Effector CD4-positive, alpha-beta T cell (primary cell): ENCODE measurements at places on chromosomes 5 and 9.

DNA sequence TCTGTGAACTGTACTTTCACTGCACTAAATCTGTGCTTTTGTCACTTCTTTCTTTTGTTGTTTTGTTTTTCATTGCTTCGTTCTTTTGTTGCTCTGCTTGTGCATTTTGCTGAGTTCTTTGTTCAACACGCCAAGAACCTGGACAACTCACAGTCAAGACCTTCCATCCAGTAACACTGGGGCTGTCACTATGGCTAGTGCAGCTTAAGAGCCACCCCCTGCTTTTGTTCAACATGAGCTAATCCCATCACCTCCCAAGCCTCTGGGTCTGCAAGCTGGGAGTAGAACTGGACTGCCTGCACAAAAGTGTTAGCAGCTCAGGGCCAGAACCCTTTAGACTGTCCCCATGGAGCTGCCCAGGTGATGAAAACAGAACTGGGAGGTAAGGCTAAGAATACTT lies 143.7 kb downstream of the SYK start:
- no peak for DNase-seq

DNA sequence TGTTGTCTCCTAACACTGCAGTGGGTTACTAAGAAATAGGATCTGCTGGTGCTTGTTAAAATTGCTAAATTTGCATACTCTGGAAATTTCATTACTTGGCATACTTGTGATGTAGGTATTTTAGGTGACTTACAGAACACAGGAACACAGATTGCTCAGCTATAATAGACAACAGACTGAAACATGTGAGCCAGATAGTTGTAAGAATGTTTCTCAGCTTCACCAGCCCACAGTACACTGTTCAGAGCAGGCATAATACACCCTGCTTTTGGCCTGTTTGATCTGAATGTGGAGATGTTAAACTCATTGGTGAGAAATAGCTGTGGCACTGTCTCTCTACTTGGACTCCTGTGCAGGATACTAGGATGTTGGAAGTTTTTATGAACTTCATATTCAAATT lies 275.7 kb downstream of the CSNK1G3 start:
- DNase-seq = no peak

GRCh38 chr5:318341-318897 lies 3.1 kb upstream of the AHRR start:
- DNase-seq = no peak

DNA sequence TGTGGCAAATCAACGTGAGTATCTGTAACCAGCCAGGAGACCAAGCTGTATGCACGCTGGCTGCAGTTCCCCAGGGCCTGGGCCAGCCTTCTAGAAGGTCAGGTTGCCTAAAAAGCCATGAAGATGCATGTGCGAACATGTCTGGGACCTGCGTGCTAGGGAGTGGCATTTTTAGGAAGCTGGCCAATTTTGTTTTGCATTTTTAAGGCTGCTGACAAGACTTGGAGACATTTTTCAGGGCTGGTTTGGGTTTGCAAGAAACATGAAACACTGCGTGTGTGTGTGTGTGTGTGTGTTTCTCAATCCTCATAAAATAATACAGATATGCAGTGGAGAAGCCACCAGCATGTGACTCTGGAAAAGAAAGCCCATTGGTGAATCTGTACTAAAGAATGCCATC lies 5.1 kb downstream of the TGFBI start:
- no peak for DNase-seq

GRCh38 chr5:120512791-120513650 lies 48.9 kb downstream of the PRR16 start:
- no peak for DNase-seq

GRCh38 chr9:136241542-136241941 lies 4.1 kb downstream of the QSOX2 start:
- no peak for DNase-seq

- DNase-seq = no peak
Measured at GRCh38 chr9:110059461-110059860, 148.5 kb downstream of the C9orf152 start.

DNA sequence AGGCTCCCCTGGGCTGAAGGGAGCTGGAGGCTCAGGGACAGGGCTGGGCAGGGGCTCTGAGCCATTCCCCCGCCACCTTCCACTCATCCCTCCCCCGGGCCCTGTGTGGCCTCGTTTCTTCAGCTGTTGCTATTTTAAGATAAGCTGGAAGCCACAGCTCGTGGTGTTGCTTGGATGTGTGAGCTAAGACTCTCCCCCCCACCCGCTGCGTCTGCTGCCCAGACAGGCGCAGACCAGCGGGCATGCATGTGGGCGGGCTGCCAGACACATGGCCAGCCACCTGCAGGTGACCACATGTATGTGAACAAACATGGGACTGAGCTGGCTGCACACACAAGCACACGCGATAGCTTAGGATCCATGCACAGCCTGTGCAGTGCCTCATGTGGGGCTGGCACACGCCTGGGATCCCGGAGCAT lies 8.7 kb downstream of the SNCB start:
- no peak for DNase-seq

DNA sequence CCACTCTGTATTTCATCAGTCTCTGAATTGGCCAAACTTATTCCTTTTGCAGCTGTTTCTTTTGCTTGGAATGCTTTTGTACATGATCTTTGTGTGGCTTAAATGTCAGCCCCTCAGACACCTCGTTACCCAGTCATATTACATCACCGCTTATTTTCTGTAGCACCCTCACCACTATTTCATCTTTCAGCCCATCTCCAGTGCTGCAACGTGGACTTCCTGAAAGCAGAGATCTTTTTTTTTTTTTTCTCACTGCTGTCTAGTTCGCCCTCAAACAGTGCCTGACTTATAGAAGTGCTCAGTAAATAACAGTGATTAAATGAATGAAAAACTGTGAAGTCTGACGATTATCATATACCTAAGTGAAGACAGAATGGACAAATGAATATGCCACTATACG lies 835 bp downstream of the SRA1 start:
- no peak for DNase-seq

DNA sequence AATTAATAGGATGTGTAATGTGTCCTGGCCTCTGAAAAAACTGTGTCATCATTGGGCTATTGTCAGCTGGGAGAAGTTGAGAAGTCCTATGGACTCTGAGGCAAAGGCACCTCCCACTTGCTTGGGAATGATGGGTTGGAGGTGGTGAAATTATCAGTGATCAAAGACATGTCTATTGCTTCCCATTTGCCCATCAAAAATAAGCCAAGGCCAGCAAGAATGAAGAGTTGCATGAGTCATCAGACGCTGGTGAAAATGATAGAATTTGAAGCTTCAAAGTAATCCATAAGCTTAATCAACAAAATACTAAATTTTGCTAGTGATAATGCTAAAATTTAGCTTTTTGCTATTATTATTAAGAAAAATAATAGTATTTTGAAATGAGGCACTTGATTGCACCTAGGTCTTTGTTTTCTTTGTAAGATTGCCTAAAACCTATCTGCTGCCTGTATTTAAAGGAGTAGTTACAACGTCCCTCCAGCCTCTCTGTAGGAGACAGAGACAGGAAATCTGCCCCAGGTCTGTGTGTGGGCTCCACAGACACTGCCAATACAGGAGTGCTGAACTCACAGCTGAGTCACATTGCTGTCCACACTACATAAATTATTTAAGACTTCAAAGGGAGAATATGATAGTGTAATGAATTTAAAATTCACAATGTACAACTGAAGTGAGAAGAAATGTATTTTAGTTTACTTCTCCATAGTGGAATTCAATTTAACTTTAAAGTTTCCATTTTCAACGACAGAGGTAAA lies 48.4 kb upstream of the APC start:
- no peak for DNase-seq

- no peak for DNase-seq
Measured at GRCh38 chr9:4375424-4376200, 75.7 kb upstream of the GLIS3 start.

GRCh38 chr9:118418887-118419565 lies 714.8 kb downstream of the TLR4 start:
- DNase-seq = no peak

DNA sequence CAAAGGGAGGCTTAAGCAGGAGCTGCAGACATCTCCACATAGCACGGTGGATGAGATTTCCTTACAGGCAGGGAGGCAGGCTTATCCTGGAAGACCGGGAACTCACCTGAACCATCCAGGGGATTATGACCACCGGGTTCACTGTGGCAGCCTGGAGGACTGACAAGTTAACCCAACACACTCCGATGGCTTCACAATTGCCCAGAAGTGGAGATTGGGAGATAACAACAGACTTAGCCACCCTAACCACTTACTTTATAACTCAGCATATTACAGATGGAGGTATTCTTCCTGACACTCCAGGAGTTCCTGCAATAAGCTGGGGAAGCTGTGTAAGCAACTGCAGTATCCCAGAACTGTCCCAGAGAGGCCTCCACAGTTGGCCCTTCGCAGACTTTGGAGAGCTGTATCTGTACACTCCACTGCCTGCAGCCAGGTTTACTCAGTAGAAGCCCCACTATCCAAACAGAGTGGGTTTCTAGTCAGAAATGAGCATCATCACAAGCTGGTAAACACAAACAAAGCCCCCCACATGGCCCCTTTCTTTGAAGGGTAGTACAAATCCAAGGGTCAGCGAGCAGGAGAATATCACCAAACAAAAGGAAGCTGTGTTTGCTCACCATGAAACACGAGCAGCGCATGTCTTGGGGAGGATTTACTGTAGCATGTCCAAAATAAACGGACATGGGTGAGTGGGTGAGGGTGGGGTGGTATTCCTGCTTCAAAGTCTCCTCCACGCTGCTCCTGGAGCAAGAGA lies 462.2 kb downstream of the RASEF start:
- no peak for DNase-seq

DNA sequence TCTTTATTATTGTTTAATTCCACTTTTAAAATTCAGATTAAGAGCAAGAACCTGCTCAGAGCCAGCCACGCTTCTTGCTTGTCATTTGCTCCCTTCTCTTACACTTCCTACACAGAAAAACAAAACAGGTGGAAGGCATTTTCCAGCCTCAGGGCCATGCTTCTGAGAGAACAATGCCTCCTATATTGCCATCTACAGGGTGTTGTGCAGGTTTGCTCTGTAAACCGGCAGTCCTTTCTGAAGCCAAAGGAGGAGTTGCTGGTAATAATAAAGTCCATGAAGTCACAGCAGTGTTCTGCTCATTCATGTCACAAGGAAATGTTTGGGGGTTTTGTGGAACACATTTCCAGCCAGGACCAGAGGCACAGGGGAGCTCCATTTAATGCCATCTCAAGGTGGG lies 16.1 kb upstream of the PRLR start:
- DNase-seq = no peak

DNA sequence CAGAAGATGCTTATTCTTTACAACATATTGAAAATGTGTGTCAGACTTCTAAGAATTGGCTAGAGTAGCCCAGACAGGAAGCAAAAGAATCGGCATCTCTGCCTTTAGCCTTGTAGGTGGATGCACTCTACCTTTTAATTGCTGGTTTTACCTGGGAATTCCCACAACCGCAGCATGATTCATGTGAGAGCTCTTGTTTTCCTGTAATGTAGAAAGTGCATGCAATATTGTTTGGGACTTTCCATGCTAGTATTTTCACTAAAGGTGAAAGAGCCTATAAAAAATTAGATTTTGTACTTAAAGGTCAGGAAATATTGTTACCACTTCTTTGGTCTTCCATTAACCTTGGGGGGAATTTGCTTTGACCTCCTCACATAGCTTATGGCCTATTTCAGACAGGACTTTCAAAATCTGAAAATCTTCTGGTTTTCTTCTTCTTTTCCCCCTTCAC lies 89.8 kb downstream of the NTRK2 start:
- no peak for DNase-seq

DNA sequence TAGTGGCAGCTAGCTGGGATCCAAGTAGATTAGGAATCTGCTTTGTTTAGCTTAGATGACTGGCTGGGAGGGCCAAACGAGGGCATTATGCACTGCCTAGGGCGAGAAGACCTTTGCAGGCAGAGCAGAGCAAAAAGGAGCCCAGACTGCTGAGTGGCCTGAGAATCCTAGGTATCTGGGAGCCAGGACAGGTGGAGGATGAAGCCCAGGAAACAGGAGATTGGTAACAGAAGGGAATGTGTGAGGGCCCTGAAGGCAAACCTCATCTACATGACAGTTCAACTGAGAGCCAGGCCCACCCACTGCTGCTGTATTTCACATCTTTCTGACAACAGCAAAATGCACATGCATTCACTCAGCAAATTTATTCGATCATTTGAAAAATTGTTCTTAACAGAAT lies 192.3 kb downstream of the DTWD2 start:
- no peak for DNase-seq

- no peak for DNase-seq
Measured at GRCh38 chr5:16929831-16930230, 6.3 kb downstream of the MYO10 start.

DNA sequence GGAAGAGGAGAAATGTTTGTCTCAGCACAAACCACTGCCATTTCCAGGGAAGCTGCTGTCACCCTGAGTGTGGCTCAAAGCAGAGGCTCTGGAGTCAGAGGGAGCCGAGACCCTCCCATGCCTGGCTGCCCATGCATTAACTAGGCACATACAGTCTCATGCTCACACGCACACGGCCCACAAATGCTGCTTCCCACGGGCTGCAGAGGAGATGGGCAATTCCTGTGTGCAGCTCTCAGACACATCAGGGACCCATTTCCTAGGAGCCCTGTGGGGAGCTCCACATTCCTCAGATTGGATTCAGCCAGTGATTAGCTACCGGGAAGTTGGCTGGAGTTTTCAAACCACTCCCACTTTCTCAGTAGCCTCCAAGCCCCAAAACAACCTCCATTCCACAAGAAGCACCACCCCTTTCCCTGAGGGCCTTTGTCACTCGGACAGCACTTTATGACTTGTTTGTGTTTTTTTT lies 9.1 kb upstream of the PTGES start:
- DNase-seq = no peak

- no peak for DNase-seq
Measured at GRCh38 chr5:131211669-131212068, 40.9 kb downstream of the LYRM7 start.

- no peak for DNase-seq
Measured at GRCh38 chr5:95102080-95102479, 182.8 kb downstream of the MCTP1 start.

DNA sequence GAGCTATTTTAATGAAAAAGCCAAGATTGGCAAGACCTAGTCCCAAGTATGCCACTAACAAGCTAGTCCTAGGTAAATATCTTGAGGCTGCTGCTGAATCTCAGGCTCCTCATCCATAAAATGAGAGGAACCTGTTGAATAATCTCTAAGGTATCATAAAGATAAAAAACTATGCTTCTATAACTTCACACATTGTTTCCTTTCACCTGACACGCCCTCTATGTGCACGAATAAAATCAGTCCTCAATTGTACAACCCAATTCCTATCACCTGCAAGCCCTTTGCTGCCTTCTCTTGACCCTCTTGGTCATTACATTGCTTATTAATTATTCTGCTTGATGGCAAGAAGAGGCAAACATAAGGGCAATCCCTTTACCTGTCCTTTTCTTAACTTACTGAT lies 69.9 kb downstream of the TRPM6 start:
- DNase-seq = no peak

DNA sequence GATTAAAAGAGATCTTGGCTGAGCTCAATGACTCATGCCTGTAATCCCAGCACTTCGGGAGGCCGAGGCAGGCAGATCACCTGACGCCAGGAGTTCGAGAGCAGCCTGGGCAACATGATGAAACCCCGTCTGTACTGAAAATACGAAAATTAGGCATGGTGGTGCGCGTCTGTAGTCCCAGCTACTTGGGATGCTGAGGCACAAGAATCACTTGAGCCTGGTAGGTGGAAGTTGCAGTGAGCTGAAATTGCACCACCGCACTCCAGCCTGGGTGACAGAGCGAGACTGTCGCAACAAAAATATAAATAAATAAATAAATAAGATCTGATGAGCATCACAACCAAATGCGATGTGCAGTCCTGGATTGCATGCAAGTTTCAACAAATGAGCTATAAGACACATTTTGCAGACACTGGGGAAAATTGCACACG lies 8.7 kb upstream of the ENG start:
- DNase-seq = no peak

GRCh38 chr9:6471231-6471850 lies 58.3 kb downstream of the UHRF2 start:
- DNase-seq = no peak
